ENCODE measurements at places on chromosomes 7 and 10. TPM values are rescaled to one million over a fixed set of nuclear protein-coding genes. Genes with fewer than 3 reads are reported as not detected.
A peak's percentile ranks its signal among the peaks of the same experiment; 100 is the strongest.

Gene OTUD1
- 22.1 TPM for polyA plus RNA-seq

Gene TFPI2
- 8.0 TPM for polyA plus RNA-seq

Gene OSBPL3
- polyA plus RNA-seq, result 19.8 TPM

Gene NME8
- 0.17 TPM for polyA plus RNA-seq

Gene VWDE
- polyA plus RNA-seq, result 4.6 TPM

Gene SMO
- polyA plus RNA-seq, result 121 TPM

Gene MYH16
- not detected for polyA plus RNA-seq

Gene C10orf53
- not detected for polyA plus RNA-seq

Gene RTKN2
- polyA plus RNA-seq, result 13.9 TPM

Gene ZNF425
- 6.5 TPM for polyA plus RNA-seq

Gene CCL26
- 0.20 TPM for polyA plus RNA-seq

DNA sequence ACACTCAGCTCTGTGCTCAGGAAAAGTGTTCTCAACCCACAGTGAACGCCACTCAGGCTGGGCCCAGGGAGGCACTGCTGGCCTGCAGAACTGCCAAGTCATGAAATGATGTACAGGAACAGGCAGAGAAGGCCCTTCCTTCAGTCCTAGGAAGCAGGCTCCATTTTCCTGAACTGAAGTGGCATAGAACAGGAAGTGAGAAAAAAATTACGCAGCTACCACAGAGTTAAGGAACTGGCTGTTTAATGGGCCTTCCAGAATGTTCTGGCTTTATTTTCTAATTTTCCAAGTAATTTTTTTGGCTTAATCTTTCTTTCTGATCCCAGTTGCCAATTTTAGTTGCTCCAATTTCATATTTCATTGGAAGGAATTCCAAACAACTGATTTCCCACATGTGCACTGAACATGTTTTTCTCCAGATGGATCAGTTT is 39.3 kb downstream of the LRRC18 start:
- no peak for DNase-seq

GRCh38 chr7:106693677-106694353 is 32.9 kb upstream of the CCDC71L start:
- DNase-seq, result no peak

DNA sequence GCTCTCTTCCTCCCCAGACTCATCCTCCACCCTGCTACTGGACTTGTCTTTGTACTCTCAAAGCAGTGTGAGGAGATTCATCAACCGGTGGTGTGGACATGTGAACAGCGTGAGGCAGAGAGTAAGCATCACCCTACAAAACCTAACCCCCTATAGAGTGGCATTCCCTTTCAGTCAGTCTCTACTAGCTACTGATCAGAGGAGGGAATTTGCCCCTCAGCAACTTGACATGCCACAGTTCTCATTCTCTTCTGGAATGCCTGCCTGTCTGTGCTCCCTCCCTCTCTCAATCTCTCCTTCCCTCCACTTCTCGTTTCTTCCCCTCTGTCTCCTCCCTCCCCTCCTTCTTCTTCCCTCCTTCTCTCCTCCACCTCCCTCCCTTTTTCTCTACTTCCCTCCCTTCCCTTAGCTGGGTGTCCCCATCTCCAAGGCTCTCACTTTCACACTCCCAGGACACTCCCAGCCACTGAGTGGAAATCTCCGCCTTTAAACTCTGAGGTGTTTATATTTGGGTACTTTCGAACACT is 24.6 kb downstream of the H2AZ2 start:
- no peak for DNase-seq

DNA sequence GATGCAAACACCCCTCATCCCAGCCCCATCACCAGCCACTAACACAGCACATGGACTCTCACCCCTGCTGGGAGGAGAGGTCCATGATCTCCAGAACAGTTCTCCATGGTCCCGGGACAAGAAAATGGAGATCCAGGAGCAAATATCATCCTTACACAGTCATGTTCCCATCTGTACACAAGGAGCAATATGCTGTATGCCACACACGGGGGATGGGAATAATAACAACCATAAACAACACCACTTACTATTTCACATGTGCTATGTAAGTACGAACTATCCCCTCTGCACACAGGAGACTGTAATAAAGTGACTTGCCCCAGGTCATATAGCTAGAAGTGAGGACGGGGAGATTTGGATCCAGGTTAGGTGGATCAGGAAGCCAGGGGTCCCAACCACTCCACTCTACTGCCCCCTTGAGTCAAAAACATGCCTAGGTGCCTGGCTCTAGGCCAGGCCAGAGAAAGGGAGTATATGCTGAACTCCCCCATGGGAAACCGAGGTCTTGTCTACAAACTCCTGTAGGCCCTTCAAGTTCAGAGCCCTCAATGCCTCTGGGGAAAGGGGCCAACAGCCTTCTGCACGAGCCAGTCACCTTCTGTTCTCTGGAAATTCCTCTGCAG is 34.1 kb downstream of the LRRC20 start:
- no peak for DNase-seq

DNA sequence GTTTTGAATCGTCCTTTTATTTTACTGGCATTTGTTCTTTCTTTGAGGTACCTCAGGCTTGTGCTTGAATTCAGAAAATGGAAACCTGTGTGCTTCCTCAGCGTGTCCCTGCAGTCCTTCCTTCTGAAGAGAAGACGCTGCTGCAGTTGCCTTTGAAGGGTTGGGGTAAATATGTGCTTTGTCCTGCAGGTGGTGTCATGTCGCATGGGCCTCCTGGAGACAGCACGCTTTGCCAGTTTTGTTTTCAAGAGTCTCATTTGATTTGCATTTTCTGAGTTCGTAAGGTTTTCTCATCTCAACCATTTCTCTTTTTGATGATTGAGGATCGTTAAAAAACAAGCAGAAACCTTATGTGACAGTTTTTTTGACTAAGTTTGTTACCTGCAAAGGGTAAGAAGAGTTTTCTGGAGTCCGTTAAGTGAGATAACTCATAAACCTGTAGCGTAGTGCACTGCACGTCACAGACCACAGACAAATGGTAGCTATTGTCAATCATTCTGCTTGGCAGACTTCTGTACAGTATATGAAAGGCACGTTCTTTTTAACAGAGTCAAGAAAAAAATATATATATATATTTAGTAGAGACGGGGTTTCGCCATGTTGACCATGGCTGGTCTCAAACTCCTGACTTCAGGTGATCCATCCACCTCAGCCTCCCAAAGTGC is 57.0 kb downstream of the CDC123 start:
- DNase-seq, result no peak

DNA sequence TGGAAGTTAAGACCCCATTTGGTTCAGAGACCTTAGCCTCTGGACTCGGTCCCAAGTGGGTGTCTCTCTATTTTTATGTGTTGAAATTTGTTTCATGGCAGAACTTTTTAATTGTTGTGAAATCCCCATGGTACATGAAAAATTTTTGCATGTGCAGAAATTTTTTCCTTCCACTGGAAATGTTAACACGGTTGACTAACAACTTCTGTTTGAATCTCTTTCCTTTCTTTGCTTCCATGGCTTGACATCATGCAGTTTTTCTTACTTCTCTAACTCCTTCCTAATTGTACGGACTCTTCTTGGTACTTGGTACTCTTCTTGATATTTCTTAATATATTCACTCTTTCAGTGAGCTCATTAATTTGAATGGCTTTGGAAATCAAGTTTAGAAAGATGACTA is 18.3 kb downstream of the MDFIC start:
- DNase-seq, result no peak

GRCh38 chr10:11874568-11875493 is 51.7 kb downstream of the PROSER2 start:
- peak; percentile 73 for DNase-seq

DNA sequence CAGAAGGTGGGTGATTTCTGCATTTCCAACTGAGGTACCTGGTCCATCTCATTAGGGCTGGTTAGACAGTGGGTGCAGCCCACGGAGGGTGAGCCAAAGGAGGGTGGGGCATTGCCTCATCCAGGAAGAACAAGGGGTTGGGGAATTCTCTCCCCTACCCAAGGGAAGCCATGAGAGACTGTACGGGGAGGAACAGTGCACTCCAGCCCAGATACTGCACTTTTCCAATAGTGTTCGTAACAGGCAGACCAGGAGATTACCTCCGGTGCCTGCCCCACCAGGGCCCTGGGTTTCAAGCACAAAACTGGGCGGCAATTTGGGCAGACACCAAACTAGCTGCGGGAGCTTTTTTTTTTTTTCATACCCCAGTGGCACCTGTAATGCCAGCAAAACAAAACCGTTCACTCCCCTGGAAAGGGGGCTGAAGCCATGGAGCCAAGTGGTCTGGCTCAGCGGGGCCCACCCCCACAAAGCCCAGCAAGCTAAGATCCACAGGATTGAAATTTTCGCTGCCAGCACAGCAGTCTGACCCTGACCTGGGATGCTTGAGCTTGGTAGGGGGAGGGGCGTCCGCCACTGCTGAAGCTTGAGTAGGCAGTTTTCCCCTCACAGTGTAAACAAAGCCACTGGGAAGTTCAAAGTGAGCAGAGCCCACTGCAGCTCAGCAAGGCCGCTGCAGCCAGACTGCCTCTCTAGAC is 31.2 kb downstream of the ARMC10 start:
- peak; percentile 38 for DNase-seq

DNA sequence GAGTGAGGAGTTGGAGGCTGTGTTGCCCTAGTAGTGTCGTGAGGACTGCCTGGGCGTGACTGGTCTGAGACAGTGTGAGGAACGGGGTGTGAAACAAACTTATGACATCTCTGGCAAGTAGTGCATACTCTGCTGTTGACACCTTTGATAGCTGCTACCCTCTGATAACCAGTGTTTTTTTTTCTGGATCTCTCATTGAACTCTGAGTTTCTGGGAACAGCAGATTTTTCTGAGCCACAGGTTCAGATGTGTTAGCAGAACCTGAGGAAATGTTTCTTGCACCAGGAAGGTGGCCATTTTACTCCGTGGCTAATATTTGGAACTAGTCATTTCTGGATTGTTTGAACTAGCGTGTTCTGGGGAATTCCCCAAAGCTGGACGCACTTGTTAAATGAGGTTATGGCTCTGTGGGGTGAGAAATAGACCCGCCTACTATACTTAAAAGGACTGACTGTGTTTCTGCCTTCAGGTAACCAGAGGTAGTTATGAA is 52.9 kb downstream of the AUTS2 start:
- no peak for DNase-seq

- no peak for DNase-seq
Observed at GRCh38 chr10:34580643-34581042, 234.5 kb downstream of the PARD3 start.

- peak; percentile 13 for DNase-seq
Observed at GRCh38 chr7:41238851-41239331, 464.0 kb downstream of the INHBA start.

DNA sequence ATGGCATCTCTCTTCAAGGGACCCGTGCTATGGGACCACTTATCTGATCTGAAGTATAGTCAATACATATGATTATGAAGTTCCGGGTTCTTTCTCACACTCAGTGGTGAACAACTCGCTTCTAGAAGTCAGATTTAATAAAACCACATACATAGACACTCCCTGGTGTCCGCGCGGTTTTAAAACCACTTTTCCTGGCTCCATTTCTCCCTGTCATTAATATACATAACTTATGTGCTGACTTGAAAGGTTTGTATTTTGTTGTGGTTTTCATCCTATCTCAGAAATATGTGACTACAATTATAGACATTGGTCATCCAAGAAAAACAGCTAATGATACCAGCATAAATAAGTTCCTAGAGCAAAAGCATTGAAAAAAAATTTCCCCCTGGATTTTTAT is 34.0 kb downstream of the SVIL start:
- DNase-seq, result no peak

GRCh38 chr10:54815583-54815982 is 14.6 kb upstream of the PCDH15 start:
- no peak for DNase-seq

DNA sequence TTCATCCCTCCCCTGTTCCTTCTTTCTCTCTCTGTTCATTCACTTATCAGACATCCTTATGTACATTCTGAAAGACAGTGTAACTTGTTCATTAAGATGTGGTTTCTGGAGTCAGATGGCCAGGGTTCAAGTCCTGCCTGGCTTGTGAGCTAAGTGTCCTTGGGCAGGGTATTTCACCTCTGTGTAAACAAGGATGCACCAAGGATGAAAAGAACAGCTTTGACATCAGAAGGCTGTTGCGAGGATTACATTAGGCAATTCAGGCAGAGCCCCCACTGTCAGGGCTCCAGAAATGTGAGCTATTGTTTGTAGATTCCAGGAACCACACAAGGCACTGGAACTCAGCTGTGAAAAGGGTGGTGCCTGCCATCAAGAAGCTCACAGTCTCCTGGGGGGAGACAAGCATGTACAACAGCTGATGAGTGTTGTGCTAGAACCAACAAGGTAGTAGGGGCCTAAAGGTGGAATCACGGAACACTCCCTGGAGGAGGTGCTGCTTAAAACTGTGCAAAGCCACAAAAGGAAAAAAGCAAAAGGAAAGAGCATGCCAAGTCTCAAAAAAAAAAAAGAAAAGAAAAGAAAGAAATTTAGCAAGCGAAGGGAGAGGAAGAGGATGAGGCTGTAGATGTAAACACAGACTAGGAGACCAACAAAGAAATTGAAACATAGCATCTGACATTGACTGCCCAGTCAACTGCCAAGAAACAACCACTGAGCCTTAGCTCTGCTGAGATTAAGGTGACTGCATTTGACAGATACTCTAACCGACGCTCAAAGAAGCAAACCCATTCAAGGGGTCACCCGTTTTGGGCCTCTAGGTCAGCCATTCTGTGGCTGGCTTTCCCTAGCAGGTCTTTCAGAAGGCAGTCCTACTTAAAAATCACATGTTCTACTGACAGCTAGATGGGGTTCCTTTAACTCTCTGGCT is 12.5 kb downstream of the PDLIM1 start:
- DNase-seq, result no peak

- no peak for DNase-seq
Observed at GRCh38 chr10:90598513-90598912, 259.3 kb downstream of the HTR7 start.

GRCh38 chr7:22348379-22348778 is 8.6 kb downstream of the RAPGEF5 start:
- DNase-seq, result no peak

DNA sequence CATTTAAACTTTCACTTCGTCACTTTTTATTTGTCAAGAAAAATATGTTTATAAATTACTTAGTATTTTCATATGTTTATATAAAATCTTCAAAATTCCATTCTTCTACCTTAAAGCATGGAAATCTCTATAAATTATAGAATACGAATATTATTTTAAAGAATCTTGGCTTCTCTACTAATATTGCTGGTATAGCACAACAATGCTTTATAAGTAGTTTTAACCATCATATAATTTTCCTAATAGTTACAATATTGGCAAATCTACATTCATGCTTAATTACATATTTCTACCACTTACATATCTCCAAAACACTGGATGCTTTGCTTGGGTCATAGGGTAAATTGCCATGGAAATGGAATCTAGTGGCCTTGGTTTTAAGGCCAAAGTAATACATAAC is 21.1 kb upstream of the ARMC3 start:
- DNase-seq, result no peak

GRCh38 chr10:128064108-128064969 is 61.9 kb downstream of the MKI67 start:
- DNase-seq, result no peak

GRCh38 chr7:120021085-120021484 is 251.9 kb upstream of the KCND2 start:
- DNase-seq, result no peak

Data from renal cortex interstitium (tissue), 15 donors.